ENCODE measurements at places on chromosomes 12 and 14. TPM values are rescaled to one million over a fixed set of nuclear protein-coding genes. Genes with fewer than 3 reads are reported as not detected.
A peak's percentile ranks its signal among the peaks of the same experiment; 100 is the strongest.

DNA sequence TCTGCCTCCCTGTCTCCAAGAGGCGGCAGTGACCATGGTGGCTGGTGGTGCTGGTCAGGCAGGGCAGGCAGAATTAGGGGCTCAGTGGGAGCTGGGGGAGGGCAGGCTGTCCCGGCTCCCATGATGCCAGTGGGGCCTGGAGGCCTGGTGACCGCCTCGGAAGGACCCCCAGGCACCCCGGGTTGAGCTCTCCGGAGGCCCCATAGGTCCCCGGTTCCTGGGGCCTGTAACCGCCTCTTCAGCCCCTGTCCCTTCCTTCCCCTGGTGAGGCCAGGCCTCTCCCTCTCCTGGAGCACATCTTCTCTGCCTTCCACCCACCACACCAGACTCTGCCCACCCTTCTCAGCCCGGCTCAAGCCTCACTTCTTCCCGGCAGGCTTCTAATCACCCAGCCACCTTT, 117.7 kb upstream of the GSC start:
- no peak for DNase-seq

GRCh38 chr14:64880221-64881121, 764 bp upstream of the SPTB start:
- peak; percentile 31 for DNase-seq

GRCh38 chr12:6538420-6539313, 4.3 kb downstream of the GAPDH start:
- DNase-seq, result peak; percentile 74

DNA sequence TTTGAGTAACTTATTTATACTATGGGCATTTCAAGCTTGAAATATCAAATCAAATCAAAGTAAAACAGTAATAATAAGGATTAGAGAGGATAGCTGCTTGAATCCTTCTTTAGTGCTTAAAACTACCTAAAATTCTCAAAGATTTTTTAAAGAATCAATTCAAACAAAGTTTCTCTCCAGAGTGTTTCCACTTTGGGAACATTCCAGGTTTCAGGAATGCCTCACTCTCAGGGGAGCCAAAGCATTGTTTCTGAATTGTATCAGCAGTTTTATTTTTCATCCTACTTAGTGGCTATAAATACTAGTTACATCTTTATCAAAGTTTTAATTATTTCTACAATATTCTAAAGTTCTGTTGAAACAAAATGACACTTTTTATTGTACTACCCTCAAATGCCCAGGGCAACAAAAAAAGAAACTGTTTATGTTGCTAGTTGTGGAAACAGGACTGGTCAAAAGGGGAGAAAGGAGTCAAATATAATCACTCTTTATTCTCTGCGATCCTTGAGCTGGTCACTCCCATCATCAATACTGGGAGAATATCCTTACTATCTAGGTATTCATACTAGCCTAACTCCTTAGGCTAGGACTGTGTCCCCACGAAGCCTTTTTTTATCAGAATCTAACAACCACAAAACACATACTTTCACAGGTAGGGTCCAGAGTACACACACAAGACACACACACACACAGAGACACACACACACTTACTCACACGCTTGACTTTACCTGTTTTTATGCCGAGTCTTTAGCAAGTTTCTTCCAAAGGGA, 598 bp downstream of the RASSF9 start:
- no peak for DNase-seq

DNA sequence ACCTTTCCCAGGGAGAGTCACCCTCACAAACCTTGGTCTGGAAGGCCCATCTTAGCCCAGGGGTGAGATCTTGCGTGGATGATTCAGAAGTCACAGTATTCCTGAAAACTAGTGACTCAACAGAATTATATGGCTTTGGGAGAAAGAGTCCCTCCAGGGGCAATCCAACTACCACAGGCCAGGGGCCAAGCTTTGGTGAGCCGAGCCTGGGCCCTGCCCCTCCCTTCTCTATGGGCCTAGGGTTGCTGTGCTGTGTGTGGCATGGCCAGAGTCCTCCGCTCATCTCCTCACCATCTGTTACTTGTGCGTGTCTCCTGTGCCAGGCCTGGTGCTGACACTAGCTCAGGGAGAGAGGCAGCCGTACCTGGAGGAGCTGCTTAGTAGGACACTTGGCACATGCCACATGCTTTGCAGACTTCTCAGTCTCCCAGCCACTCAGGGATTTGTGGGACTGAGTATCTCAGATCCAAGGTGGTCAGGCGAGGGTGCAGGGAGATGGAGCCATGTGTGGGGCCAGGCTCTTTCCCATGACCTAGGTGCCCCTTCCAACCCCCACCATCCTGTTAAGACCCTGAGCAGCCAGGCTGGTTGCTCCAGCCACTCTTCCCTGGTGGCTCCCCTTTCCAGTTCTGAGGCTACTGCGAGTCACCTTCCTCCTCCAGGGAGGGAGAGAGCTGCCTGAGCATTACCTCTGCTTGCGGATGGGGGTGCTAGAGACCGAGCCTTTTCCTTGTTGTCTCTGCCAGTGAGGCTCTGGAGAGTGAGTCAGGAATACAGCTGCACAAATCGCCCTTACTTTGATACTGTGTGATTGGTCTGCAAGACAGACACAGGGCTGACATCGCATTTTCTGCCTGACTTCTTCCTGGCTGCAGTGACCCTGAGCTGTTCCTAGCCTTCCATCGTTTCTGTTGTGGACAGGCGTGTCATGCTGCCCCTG, 94.1 kb downstream of the SLC25A47 start:
- DNase-seq, result peak; percentile 94

- peak; percentile 83 for DNase-seq
Observed at GRCh38 chr12:62848418-62848817, 86.5 kb downstream of the PPM1H start.

- peak; percentile 86 for DNase-seq
Observed at GRCh38 chr14:54638135-54638446, 71.2 kb downstream of the SAMD4A start.

PKP2 gene
- total RNA-seq, result 4.6 TPM

SLC25A47 gene
- 0.37 TPM for total RNA-seq

FGF23 gene
- total RNA-seq, result not detected

All from HT1080 (cell line).